ENCODE measurements at places on chromosomes 16 and 17. TPM values are rescaled to one million over a fixed set of nuclear protein-coding genes. Genes with fewer than 3 reads are reported as not detected.

Gene FOXF1
- not detected for total RNA-seq

Gene KRT12
- total RNA-seq: not detected

Gene CD300LF
- not detected for total RNA-seq

Gene FBXW10
- total RNA-seq: 1.7 TPM

Gene TOX3
- total RNA-seq: 0.38 TPM

Gene NXN
- 27.1 TPM for total RNA-seq

Gene KRT40
- not detected for total RNA-seq

Gene BAIAP3
- total RNA-seq: 1.1 TPM

Gene NPIPB9
- 1.9 TPM for total RNA-seq

Gene SEPTIN12
- total RNA-seq: not detected

Gene CETP
- total RNA-seq: not detected

Gene KRTAP2-1
- not detected for total RNA-seq

Gene CRYM
- 1.9 TPM for total RNA-seq

Gene UNC45B
- total RNA-seq: not detected

Gene HOXB6
- total RNA-seq: 6.2 TPM

Gene KRTAP16-1
- not detected for total RNA-seq

Gene TMC8
- 0.35 TPM for total RNA-seq

Gene ITGB3
- 4.6 TPM for total RNA-seq

Gene SYCE1L
- total RNA-seq: 8.4 TPM

Gene GUCY2D
- not detected for total RNA-seq

Gene MYH3
- total RNA-seq: 1.4 TPM

Gene CDRT15
- not detected for total RNA-seq

Gene ALOX15B
- not detected for total RNA-seq

Gene BCL6B
- not detected for total RNA-seq

Gene RCVRN
- not detected for total RNA-seq

Gene FAM171A2
- 5.2 TPM for total RNA-seq

Gene HOXB3
- total RNA-seq: 6.6 TPM

Gene TMEM11
- total RNA-seq: 71.6 TPM

Gene DNAH9
- 0.02 TPM for total RNA-seq

Gene KRT20
- 0.28 TPM for total RNA-seq

Gene RUNDC3A
- total RNA-seq: 0.57 TPM

Gene KCTD11
- 13.7 TPM for total RNA-seq

Gene ZSCAN10
- 0.03 TPM for total RNA-seq

Measured in A549 treated with CORT108297 at 1 μM for 4 hours (cell line).